GM03348 (cell line): ENCODE measurements at places on chromosomes 6 and 20.

DNA sequence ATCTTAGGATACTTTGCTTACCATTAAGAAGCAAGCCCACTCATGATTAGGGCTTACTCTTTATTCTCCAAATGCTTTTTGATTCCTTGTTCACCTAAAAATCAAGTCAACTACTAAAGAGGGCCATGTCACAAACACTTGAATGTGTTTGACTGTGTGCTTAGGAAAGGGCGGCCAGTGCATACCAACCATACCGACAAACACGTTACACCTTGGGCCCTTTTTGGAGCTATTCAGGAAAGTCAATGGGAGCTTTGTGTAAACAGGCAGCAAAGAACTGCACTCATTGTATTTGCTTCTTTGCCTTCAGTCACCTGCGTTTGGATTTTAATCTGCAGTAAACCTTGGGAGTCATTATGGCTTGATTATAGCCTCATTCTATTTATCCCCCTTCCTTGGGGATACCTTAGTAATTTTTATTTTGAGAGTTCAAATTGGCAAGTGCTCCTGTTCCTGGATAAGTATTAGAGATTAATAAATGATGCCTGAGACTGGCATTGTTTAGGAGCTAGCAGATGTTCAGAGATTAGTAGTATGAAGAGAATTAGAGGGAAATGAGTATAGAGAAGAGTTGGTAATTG is 102.6 kb upstream of the HDGFL1 start:
- no peak for DNase-seq

GRCh38 chr6:35451354-35452182 is 570 bp upstream of the FANCE start:
- no peak for DNase-seq

- no peak for DNase-seq
Observed at GRCh38 chr6:71410681-71411080, 122.1 kb downstream of the OGFRL1 start.

- DNase-seq: no peak
Observed at GRCh38 chr6:109736273-109737025, 45.4 kb downstream of the FIG4 start.

DNA sequence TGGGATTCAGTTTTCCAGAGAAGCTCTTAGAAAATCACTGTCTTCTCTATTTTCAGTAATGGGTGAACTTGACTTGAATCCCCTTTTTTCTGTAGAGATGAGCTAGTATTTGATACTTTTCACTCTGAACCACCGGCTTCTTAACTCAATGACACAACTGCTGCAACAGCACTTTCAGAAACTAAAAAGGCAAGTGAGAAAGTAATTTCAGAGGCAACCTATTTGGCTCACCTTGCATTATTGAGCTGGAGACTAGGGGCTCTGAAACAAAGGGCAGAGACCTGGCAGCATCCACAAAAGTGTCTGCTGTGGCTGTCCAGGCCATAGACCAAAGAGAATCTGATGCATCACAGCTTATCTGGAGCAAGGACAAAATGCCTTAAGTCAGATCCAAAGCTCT is 289.8 kb upstream of the IRAK1BP1 start:
- no peak for DNase-seq
